Esophagus muscularis mucosa (tissue), 4 donors: ENCODE measurements at places on chromosomes 4 and X.

DNA sequence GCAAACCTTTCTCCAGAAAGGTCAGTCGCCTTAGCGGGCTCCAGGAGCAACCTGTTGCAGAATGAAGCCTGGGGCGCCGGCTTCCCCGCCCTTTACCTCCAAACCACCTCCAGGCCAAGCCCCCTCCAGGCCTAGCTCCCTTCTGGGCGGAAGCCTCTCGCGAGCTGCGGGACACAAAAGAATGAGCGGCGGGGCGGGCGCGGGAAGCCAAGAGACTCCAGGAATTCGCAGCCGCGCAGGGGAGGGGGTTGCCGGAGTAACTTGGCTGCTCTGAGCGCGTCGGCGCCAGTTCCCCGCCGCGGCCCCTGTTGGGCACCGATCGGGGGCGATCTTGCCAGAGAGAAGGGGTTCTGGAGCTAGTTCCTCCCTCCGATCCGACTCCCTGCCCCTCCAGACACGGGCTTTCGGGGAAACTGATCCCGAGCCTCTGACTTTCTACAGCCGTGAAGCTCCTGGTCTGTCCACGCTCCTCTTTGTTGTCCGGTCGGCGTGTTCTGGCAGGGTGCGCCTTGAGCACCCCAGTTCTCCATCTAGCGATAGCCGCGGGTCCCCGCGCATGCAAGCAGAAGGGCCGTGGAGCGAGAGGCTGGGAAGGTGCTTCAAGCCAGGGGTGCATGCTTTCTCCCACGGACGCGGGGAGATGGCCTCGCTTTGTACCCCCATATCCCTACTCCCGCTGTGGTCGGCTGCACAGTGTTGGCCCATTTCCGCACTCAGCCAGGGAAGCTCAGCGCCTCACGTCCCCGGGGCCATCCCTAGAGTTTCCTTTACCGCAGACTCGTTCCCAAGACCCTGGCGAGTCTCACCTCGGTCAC lies 1.2 kb downstream of the PROM1 start:
- H3K27ac ChIP-seq, result no peak overlapping the region
- peaks cover 25% of the 10 kb centered on the region for H3K4me1 ChIP-seq
- DNase-seq, result peak; percentile 89
- peaks cover 22% of the 10 kb centered on the region for H3K27me3 ChIP-seq
- H3K36me3 ChIP-seq, result no peaks in the 10 kb centered on the region
- peak overlapping the region; percentile 54 for H3K4me3 ChIP-seq

GRCh38 chr4:122826553-122827257 lies at the start of gene FGF2:
Gene FGF2, plus strand, starts transcription at chr4:122826831. Its CDS starts 344 bp downstream, at chr4:122827175.
- no peaks in the 10 kb centered on the region for H3K36me3 ChIP-seq
- DNase-seq, result no peak
- peak within 1 kb of the TSS; percentile 72 for H3K4me3 ChIP-seq
- peaks cover 45% of the 10 kb centered on the region for H3K4me1 ChIP-seq

- no peak overlapping the region for H3K27ac ChIP-seq
- no peaks in the 10 kb centered on the region for H3K27me3 ChIP-seq
- no peaks in the 10 kb centered on the region for H3K4me1 ChIP-seq
- H3K4me3 ChIP-seq, result no peak overlapping the region
- no peaks in the 10 kb centered on the region for H3K36me3 ChIP-seq
Observed at GRCh38 chrX:38837389-38837788, 36.1 kb downstream of the MID1IP1 start.

DNA sequence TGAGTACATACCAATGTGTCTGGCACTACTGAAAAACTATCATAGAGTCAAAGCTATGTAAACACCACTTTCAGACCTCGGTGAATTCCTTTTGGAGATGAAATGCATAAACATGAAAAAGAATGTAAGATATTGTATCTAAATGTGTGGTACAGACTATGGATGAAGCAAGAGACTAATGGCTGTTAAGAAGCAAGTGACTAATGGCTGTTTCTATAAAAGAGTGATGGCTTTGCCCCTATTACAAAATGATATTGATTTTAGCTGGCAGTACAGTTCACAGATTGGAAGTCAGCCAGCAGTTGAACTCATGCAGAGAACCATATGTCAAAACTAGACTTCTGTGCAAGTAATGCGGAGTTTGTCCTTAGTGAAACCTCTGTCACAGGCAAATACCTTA lies 359.3 kb downstream of the GRXCR1 start:
- H3K4me3 ChIP-seq, result no peak overlapping the region
- no peak overlapping the region for H3K27ac ChIP-seq
- no peaks in the 10 kb centered on the region for H3K4me1 ChIP-seq
- no peaks in the 10 kb centered on the region for H3K27me3 ChIP-seq
- DNase-seq, result no peak

GRCh38 chrX:1870421-1870820 lies 255.6 kb downstream of the ASMT start:
- H3K4me1 ChIP-seq, result no peaks in the 10 kb centered on the region
- H3K27me3 ChIP-seq, result no peaks in the 10 kb centered on the region
- no peak overlapping the region for H3K27ac ChIP-seq
- DNase-seq, result no peak
- H3K36me3 ChIP-seq, result no peaks in the 10 kb centered on the region
- no peak overlapping the region for H3K4me3 ChIP-seq

DNA sequence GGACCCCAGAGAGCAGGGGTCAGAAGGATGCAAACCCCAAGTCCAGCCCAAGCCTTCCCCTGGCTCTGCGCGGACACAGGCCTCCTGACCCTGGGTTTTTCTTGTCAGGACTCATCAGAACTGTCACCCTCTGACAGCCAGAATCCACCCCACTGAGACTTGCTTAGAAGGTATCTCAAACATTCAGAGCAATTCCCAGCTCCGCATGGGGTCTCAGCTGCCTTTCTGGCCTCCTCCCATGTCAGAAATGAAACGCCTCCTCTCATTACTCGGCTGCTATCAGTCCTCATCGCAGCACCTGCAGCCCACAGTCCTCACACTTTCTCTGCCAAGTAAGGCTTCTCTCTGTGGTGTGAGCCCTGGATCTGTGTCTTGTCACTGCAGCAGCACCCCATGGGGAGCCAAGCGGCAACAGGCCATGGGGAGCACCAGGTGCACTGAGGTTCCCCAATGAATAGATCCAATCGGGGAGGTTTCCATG lies 97.8 kb downstream of the WFS1 start:
- H3K4me1 ChIP-seq, result no peaks in the 10 kb centered on the region
- H3K27ac ChIP-seq, result no peak overlapping the region
- H3K36me3 ChIP-seq, result no peaks in the 10 kb centered on the region
- no peaks in the 10 kb centered on the region for H3K27me3 ChIP-seq
- DNase-seq, result no peak

- DNase-seq, result no peak
- peak overlapping the region; percentile 85 for H3K27ac ChIP-seq
- H3K27me3 ChIP-seq, result no peaks in the 10 kb centered on the region
- H3K4me1 ChIP-seq, result no peaks in the 10 kb centered on the region
- H3K36me3 ChIP-seq, result no peaks in the 10 kb centered on the region
- peak overlapping the region; percentile 61 for H3K4me3 ChIP-seq
Observed at GRCh38 chrX:134548257-134549201, 88.6 kb downstream of the HPRT1 start.

DNA sequence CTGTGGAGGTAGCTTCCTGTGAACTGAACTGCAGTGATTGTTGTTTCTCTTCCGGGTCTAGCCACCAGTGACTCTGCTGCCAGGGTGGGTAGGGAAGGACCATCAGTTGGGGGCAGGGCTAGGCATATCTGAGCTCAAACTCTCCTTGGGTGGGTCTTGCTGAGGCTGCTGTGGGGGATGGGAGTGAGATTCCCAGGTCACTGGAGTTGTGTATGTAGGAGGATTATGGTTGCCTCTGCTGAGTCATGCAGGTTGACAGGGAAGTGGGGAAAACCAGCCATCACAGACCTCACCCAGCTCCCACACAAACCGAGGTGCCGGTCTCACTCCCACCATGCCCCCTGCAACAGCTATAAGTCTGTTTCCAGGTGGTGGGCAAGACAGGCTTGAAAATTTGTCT lies 1937.8 kb downstream of the PCDH7 start:
- H3K4me1 ChIP-seq, result no peaks in the 10 kb centered on the region
- no peak overlapping the region for H3K4me3 ChIP-seq
- no peak for DNase-seq
- H3K27me3 ChIP-seq, result no peaks in the 10 kb centered on the region
- H3K36me3 ChIP-seq, result no peaks in the 10 kb centered on the region

- no peak for DNase-seq
- no peaks in the 10 kb centered on the region for H3K36me3 ChIP-seq
- peak overlapping the region; percentile 2 for H3K4me3 ChIP-seq
- H3K27me3 ChIP-seq, result no peaks in the 10 kb centered on the region
Observed at GRCh38 chr4:182531555-182532162, 288.5 kb downstream of the TENM3 start.

GRCh38 chrX:153784325-153784967 lies 3.6 kb downstream of the SRPK3 start:
- peaks cover 18% of the 10 kb centered on the region for H3K4me1 ChIP-seq
- no peaks in the 10 kb centered on the region for H3K27me3 ChIP-seq
- DNase-seq, result no peak
- no peak overlapping the region for H3K27ac ChIP-seq

GRCh38 chr4:169220447-169220846 lies 50.3 kb downstream of the SH3RF1 start:
- H3K36me3 ChIP-seq, result no peaks in the 10 kb centered on the region
- no peak for DNase-seq
- H3K27ac ChIP-seq, result no peak overlapping the region
- H3K27me3 ChIP-seq, result no peaks in the 10 kb centered on the region

DNA sequence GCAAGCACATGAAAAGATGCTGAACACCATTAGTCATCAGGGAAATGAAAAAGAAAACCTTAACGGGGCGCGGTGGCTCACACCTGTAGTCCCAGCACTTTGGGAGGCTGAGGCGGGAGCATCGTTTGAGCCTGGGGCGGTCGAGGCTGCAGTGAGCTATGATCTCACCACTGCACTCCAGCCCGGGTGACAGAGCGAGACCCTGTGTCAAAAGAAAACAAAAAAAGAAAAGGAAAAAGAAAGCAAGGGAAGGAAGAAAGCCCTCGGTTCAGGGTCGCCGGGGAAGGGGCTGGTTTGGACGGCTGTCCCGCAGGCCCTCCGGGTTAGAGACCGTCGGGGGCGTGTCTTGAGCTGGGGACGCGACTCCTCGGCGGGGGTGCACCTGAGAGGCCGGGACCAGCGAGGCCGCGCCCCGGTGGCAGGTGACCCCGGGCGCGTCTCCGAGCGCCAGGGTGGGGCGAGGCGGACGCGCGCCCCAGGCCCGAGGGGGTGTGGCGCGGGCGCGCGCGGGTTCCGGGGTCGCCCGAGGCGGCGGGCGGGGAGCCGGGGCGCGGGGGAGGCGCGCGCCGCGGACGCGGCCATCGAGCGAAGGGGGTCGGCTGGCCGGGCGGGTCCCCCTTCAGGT lies 478 bp upstream of the PLXNA3 start:
- no peaks in the 10 kb centered on the region for H3K4me1 ChIP-seq
- peak overlapping the region; percentile 74 for H3K27ac ChIP-seq
- no peak for DNase-seq
- H3K27me3 ChIP-seq, result no peaks in the 10 kb centered on the region
- H3K4me3 ChIP-seq, result peak overlapping the region; percentile 67

DNA sequence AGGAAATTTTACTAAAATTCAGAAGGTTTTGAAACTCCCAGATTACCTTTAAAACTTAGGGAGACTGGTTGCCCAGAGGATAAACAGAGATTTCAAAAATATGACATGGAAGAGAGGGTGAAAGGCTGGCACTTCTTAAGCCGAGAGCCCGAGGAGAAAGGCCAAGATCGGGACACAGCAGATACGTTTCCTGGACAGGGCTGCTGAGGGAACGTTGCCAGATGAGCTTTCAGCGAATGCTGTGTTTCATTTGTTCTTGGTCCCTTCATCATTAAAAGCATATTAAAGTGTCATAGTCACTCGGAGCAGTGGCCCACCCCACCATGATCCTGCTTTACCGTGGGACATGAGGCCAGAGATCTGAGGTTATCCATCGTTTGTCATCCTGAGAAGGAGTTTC lies 37.9 kb upstream of the STOX2 start:
- H3K4me3 ChIP-seq, result no peak overlapping the region
- peak; percentile 82 for DNase-seq
- H3K27me3 ChIP-seq, result no peaks in the 10 kb centered on the region
- H3K27ac ChIP-seq, result no peak overlapping the region
